ENCODE measurements at places on chromosomes 12 and 14.

GRCh38 chr12:1838994-1839365 lies 18.6 kb downstream of the LRTM2 start:
- H3K27me3 ChIP-seq, result no peaks in the 10 kb centered on the region
- no peaks in the 10 kb centered on the region for H3K4me1 ChIP-seq
- H3K4me3 ChIP-seq, result no peak overlapping the region
- no peak overlapping the region for H3K27ac ChIP-seq
- H3K36me3 ChIP-seq, result no peaks in the 10 kb centered on the region
- no peak for DNase-seq

- no peak overlapping the region for H3K4me3 ChIP-seq
- H3K36me3 ChIP-seq, result no peaks in the 10 kb centered on the region
- no peaks in the 10 kb centered on the region for H3K27me3 ChIP-seq
- peak overlapping the region; percentile 17 for H3K27ac ChIP-seq
- peaks cover 61% of the 10 kb centered on the region for H3K4me1 ChIP-seq
Measured at GRCh38 chr12:106309671-106310505, 7.4 kb downstream of the TCP11L2 start.

GRCh38 chr12:32305163-32305562 lies 94.2 kb upstream of the FGD4 start:
- no peak overlapping the region for H3K27ac ChIP-seq
- H3K36me3 ChIP-seq, result peaks cover 2% of the 10 kb centered on the region
- DNase-seq, result no peak

- peaks cover 6% of the 10 kb centered on the region for H3K27me3 ChIP-seq
- no peak for DNase-seq
- no peak overlapping the region for H3K27ac ChIP-seq
Measured at GRCh38 chr14:63277591-63278183, 41.0 kb downstream of the GPHB5 start.

DNA sequence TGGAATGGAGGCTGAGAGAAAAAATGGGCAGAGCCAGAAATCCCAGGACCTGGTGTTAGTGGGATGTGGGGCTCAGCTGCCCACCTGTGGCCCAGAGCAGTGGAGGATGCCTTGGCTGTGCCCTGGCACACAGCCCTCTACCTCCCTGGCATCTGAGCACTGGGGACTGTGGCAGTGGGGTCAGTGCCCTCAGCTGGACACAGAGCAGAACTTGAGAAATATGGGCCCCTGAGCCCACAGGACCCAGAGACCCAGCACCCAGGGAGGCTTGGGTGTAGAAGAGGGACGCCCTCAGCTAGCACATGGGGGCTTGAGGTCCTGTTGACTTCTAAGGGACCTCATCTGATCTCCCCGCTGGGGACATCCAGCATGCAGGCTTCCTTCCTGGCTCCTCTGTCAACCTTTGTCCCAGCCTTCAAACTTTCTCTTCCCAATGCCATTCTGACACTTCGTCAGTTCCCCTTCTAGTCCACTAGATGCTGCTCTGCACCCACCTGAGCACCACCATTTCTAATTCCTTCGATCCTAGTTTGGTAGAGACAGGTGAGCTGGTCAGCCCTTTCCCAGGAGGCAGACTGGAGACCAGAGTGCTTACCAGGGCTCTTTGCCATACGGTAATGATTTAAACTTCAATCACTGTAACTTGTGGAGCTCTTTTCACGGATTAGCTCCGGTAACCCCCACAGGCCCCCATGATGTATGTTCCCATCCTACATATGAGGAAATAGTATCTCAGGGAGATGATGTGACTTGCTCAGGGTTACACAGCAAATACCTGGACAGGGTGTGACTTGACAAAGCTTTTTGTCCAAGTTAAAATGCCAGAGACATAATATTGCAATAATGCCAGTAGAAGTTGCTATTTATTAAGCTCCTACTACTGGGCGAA lies 143.7 kb downstream of the ASCL4 start:
- no peaks in the 10 kb centered on the region for H3K36me3 ChIP-seq
- no peaks in the 10 kb centered on the region for H3K4me1 ChIP-seq
- H3K4me3 ChIP-seq, result no peak overlapping the region
- H3K27me3 ChIP-seq, result peaks cover 37% of the 10 kb centered on the region
- H3K27ac ChIP-seq, result no peak overlapping the region

DNA sequence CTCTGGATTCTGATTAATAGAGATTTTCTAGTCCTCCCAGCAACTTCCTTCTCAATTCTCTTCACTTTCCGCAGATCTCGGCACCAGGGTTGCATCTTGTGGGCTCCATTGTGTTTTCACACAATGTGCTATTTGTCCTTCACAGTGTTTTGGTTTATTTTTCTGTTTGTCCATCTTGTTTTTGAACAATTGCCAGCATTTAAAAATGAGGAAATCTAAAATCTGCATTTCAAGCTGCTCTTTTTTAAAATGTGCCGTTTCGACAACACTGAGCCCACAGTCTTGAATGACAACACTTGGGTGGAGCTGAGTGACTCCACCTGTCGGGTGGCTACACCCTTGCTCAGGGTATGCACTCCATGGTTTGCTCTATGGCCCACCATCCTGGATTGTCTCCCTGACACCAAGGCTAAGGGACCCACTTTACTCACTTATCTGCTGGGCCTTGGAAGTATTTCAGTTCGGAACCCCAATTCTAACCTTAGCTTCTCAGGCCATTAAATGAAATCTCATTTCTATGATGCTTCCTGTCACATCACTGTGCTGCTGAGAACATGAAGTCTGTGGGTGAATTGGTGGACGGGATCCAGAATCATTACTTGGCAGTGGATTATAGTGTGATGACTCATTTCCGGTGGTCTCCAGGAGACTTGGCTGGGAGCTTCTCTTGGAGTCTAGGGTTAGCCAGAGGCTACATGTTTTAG lies 3.4 kb upstream of the MYRFL start:
- DNase-seq, result no peak
- H3K4me3 ChIP-seq, result no peak overlapping the region
- peaks cover 5% of the 10 kb centered on the region for H3K27me3 ChIP-seq
- H3K4me1 ChIP-seq, result no peaks in the 10 kb centered on the region

GRCh38 chr12:53005215-53005985 lies 856 bp upstream of the EIF4B start:
- H3K4me3 ChIP-seq, result peak overlapping the region; percentile 96
- peak overlapping the region; percentile 99 for H3K27ac ChIP-seq
- peak; percentile 21 for DNase-seq
- H3K36me3 ChIP-seq, result peaks cover 41% of the 10 kb centered on the region
- H3K27me3 ChIP-seq, result no peaks in the 10 kb centered on the region

- peaks cover 2% of the 10 kb centered on the region for H3K36me3 ChIP-seq
- peak; percentile 7 for DNase-seq
- H3K4me1 ChIP-seq, result peaks cover 39% of the 10 kb centered on the region
- no peak overlapping the region for H3K4me3 ChIP-seq
- no peaks in the 10 kb centered on the region for H3K27me3 ChIP-seq
- H3K27ac ChIP-seq, result no peak overlapping the region
Measured at GRCh38 chr12:108722992-108723766, 8.1 kb downstream of the CORO1C start.

DNA sequence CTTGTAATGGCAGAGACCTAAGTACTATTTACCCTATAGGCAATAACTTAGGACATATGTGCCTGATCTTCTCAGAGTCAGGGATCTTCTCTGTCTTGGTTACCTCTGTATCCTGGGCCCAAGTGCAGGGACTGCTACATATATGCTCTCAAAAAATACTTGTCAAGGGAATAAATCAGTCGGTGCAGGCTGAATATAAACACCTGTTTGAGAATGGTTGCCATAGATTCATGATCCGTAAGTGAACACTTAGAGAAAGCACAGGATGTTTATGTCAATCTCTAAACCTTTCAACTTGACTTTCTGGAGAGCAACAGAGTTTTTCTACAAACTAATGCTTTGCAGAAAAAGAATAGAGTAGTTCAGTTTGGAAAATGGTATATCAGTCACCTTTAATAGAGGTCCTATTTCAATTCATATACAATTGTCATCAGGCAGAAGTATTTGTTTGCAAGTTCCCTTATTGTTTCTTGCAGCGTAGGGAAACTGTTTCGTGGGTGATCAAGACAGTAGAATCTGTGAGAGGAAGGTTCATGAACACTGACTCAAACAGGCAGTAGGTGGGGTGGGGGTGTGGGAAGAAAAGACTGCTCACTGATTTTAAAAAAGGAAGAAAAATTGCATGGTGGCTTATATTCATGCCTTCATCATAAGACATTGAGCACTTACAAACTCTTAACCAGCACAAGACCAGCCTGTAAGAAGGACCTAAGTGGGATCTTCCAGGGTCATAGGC lies 6.0 kb upstream of the UBE2N start:
- peak overlapping the region; percentile 64 for H3K27ac ChIP-seq
- peaks cover 32% of the 10 kb centered on the region for H3K4me1 ChIP-seq
- H3K27me3 ChIP-seq, result no peaks in the 10 kb centered on the region
- peak; percentile 59 for DNase-seq
- H3K36me3 ChIP-seq, result no peaks in the 10 kb centered on the region

DNA sequence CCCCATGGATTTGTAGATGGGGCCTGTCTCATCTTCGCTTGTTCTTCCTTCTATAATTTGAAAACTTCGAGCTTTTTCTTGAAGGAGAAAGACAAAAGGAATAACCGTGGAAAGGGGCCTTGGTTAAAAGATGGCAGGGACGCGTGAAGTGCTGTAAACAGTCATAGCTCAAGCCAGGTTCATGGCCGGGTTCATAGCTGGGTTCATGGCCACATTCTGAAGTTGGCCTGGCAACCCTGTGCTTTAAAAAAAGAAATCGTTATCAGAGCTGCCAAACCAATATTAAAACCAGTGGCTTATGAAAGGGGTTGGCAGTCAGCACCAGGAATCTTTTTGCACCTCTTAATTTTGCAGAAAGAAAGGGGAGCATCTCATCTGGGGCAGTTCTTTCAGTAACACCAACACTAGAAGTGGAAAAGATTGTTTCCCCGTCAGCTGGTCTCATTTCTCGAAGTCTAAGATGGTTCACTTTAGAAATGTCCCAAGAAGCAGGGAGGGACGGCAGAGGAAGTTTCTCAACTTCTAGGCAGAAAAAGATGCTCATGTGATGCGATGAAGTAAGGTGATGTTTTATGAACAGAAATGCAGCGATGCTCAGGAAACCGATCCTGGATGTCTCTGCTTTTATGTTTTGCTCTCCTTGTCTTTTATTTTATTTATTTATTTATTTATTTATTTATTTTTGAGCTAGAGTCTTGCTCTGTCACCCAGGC lies 193.1 kb upstream of the TBX3 start:
- H3K27me3 ChIP-seq, result no peaks in the 10 kb centered on the region
- H3K36me3 ChIP-seq, result no peaks in the 10 kb centered on the region
- H3K4me3 ChIP-seq, result no peak overlapping the region
- no peak overlapping the region for H3K27ac ChIP-seq

DNA sequence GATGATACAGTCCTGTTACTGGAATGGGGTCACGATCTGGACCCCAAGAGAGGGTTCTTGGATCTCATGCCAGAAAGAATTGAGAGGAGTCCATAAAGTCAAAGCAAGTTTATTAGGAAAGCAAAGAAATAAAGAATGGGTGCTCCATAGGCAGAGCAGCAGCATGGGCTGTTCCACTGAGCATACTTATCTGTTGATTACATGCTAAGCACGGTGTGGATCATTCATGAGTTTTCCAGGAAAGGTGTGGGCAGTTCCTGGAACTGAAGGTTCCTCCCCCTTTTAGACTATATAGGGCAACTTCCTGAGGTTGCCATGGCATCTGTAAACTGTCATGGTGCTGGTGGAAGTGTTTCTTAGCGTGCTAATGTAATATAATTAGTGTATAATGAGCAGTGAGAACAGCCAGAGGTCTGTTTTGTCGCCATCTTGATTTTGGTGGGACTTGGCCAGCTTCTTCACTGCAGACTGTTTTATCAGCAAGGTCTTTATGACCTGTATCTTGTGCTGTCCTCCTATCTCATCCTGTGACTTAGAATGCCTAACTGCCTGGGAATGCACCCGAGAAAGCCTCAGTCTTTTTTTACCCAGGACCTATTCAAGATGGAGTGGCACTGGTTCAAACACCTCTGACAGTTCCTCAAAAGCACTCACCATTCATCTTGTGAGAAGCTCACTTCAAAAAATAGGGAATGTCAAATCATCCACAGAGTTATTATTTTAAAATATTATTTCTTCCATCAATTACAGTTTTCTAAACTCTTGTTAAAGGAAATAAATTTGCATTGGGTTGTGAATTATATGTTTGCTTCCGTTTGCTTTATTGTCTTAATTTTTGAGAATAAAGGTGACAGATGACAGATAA lies 1358.8 kb upstream of the TMEM132C start:
- peak; percentile 28 for DNase-seq
- no peak overlapping the region for H3K4me3 ChIP-seq
- no peaks in the 10 kb centered on the region for H3K36me3 ChIP-seq
- H3K27me3 ChIP-seq, result peaks cover 15% of the 10 kb centered on the region

DNA sequence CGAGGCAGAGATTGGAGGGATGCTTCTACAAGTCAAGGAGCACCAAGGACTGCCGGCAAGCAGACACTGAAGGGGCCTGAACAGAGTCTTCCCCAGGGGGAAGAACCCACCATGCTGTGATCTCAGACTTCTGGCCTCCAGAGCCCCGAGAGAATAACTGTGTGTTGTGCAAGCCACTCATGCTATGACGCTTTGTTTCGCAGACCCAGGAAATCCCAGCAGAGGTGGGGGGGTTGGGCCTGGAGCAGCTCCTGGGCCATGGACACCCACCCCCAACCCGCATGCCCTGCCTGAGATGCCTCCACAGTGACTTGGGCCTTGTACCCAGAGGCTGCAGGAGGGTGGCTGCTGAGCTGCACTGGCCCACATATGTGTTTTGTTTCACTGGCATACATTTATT lies 31.2 kb downstream of the ARL6IP4 start:
- H3K27me3 ChIP-seq, result no peaks in the 10 kb centered on the region
- H3K27ac ChIP-seq, result no peak overlapping the region
- DNase-seq, result no peak
- no peak overlapping the region for H3K4me3 ChIP-seq
- H3K4me1 ChIP-seq, result no peaks in the 10 kb centered on the region
- peaks cover 1% of the 10 kb centered on the region for H3K36me3 ChIP-seq

- no peak for DNase-seq
- no peak overlapping the region for H3K27ac ChIP-seq
- H3K4me1 ChIP-seq, result no peaks in the 10 kb centered on the region
- H3K27me3 ChIP-seq, result peaks cover 1% of the 10 kb centered on the region
- H3K4me3 ChIP-seq, result no peak overlapping the region
Measured at GRCh38 chr12:46744283-46744682, 81.5 kb downstream of the SLC38A4 start.

DNA sequence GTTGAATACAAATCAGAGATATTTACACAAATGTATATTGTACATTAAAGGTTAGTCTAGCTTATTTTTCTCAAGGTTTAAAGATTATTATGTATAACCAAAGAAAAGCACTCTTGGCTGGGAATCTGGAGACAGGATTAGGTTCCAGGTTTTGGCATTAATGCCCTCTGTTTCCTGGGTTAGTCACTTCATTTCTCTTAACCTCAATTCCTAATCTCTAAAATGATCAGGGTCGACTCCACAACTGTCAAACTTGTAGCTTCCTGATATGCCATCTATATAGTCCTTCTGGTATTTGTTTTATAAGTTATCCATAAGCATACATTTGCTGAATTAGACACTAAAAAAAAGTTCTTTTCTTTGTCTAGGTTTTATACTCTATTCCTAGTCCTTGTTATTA lies 2.6 kb downstream of the ITPR2 start:
- H3K4me1 ChIP-seq, result peaks cover 61% of the 10 kb centered on the region
- no peaks in the 10 kb centered on the region for H3K27me3 ChIP-seq
- H3K4me3 ChIP-seq, result peak overlapping the region; percentile 76
- DNase-seq, result no peak
- H3K27ac ChIP-seq, result no peak overlapping the region
